ENCODE measurements at places on chromosomes 4 and X.

- no peak for DNase-seq
Observed at GRCh38 chrX:132958091-132958703, at the start of gene HS6ST2. Gene HS6ST2 (minus strand): TSS chrX:132958629.

DNA sequence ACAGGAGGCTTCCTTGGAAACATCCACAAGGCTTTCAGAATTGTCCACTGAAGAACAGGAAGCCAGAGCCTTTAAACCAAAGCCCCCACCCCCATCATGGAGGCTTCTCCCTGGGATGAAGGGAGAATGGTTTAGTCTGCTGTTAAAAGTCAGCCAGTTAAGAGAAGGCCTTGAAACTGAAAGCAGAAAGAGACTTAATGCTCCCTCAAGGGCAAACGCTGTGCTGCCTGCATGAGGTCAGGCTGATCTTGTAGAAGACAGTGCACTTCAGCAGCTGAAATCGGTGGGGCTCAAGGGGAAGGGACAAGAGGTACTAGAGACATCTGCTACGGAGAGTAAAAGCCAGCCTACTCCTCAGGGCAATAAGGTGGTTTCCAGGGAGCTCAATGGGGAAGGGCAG is 69.0 kb downstream of the HPRT1 start:
- DNase-seq: peak; percentile 13

- peak; percentile 72 for DNase-seq
Observed at GRCh38 chrX:110450050-110450449, 91.4 kb downstream of the RTL9 start.

DNA sequence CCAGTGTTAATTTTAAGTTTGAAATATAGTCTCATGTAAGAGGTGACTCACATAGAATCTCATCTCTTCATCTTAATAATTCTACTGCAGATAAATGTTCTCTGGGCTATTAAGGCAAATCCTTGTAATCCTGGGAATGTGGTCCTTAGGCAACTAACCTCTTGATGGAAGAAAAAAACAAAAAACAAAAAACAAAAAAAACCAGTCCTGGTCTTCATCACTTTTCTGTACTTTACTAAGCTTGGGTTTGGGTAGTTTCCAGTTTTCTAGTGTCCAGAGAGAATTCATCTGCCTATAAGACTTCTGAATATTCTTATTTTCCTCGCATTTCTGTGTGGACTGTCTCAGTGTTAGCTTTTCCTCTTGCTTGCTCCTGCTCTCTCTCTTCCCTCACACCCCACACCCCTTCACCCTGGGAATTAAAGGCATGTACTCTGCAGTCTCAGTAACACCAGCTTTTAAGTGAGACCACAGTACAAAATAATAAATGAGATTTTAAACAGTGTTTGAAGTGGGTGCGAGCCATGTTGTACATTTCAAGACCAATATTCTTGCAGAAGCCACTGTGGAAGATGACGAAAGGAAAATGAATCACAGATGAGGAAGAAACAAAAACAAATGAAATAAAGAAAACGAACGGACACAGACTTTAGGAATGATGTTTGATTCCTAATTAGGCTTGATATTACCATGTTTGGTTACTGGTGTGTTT is 51.7 kb downstream of the HAND2 start:
- DNase-seq: peak; percentile 69

DNA sequence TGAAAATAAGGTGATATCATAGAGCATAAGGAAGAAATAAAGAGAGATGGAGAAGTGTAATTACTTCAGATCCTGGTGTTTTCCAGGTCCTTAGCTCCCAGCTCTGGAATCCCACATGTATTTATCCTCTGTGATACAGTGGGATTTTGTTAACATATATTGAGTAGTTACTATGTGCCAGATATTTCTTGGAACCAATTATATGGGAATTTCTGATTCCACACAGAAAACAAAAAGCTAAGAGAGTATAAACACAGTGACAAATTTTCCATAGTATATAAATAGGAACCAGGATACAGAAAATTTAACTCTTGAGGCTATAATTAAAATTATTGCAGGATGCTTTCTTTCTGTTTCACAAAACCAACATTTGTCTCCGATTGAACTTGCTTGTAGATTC is 1067.5 kb downstream of the PCDH7 start:
- DNase-seq: no peak

DNA sequence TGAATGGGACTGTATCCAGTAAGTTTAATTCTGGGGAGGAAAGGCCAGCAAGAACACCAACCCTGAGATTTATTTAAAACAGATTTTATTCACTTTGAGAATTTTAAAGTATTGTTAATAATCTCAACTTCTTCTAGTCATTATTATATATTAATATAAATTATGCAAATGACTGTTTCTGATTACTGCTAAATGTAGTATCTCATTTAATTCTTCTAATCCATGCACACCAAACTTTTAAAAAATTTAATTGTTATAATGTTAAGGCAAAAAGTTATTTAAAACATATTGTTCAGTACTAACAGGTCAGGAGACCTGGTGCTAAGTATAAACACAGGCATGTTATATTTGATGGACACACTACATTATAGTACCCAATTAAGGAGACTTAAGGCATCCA is 8.1 kb downstream of the RLIM start:
- DNase-seq: no peak

GRCh38 chr4:6257247-6258025 is 12.2 kb upstream of the WFS1 start:
- peak; percentile 8 for DNase-seq

- peak; percentile 90 for DNase-seq
Observed at GRCh38 chr4:87589531-87589930, 18.8 kb upstream of the DSPP start.

DNA sequence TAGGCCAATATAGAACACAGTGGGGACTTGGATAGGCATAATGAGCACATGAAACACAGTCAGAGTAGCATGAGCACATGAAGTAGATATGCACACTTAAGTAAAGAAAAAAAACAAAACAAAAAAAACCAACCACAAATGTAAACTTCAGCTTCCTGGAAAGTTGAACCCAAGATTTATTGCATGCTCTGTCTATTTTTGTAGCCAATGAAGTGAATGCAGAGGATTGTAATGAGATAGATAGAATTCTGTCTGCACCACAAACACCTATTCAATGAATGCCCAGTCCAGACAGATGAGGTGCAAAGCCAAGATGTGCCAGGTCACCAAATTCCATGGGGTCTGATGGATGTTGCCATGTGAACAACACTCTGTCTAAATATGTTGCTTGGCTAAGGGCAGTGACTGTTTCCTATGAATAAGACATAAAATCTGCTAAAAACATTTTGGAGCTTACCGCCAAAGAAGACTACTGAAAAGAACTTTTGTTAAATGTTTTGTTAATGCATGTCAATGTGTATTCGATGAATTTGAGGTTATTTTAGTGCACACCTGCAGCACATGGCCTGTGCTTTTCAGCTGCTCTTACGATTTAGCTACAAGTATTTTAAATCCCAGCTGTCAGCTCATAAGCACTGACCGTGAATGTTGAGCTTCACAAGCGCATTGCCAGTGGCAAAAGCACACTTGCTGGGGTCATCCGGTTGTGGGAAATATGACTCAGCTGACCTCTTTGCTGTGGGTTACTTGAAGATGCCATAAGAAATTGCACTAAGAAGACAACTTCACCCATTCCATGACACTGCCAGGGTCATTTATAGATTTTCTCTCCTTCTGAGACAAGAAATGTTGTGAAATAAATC is 374.8 kb upstream of the GNPDA2 start:
- DNase-seq: peak; percentile 68

- DNase-seq: peak; percentile 5
Observed at GRCh38 chrX:12771445-12772069, 19.7 kb upstream of the PRPS2 start.

DNA sequence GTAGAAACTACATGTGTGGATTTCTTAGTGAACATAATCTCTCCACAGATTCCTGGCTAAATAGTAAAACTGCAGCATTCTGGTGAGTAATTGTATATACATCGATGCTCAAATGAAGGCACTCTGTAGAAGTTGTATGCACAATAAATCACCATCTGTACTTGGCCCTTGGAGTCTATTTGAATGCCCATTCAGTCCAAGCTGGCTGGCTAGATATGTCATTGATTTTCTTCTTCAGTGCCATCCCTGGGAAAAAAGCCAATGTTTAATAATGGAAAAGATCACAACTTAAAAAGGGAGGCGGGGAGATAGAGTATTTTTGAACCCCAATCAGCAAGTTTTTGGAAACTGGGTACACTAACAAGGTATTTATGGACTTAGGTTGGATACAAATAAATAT is 381.0 kb upstream of the TEX13C start:
- no peak for DNase-seq

GRCh38 chrX:154654925-154655324 is 1.5 kb upstream of the CTAG2 start:
- no peak for DNase-seq

GRCh38 chr4:119477412-119478053 is 151.1 kb downstream of the PDE5A start:
- no peak for DNase-seq

DNA sequence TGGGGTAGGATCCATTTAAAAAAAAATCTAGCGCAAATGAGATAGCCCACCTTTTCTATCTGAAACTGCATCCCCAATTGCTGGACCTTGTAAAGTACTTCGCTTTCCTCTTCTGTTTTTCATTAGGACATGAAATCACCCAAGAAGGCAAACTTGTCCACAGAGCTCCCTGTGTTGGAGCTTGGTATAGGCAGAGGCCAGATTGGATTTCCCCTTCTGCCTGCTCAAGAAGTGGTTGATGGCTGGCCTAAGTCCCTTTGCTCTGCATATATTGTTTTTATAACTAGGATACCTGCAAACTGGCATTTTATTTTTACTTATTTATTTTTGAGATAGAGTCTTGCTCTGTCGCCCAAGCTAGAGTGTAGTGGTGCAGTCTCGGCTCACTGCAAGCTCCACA is 28.4 kb downstream of the RNF4 start:
- no peak for DNase-seq
